ENCODE measurements at places on chromosomes 11 and 22.

DNA sequence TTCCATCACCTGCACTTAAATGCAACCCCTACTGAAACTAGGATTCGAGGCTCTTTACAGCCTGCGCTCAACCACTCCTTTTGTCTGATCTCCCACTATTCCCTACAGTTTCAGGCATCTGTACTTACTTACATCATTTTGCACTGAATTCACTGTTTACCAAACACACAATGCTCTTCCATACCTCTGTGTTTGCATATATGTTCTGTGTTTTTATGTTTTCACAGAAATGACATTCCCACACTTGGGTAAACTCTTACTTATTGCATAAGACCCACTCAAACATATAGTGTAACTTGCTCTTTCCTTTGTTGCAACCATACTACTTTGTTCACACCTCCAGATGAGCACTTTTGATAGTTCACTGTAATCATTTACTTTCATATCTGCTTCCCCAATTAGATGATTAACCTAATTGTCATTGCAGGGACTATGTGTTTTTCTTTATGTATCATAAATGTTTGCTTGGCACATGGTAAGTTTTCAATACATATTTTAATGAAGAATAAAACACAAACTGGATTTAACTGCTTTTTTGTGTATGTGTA is 54.6 kb downstream of the ZBTB44 start:
- DNase-seq, result no peak

GRCh38 chr11:74776546-74776945 is 27.9 kb downstream of the RNF169 start:
- no peak for DNase-seq

- no peak for DNase-seq
Measured at GRCh38 chr22:38073150-38074130, 10.5 kb downstream of the SLC16A8 start.

DNA sequence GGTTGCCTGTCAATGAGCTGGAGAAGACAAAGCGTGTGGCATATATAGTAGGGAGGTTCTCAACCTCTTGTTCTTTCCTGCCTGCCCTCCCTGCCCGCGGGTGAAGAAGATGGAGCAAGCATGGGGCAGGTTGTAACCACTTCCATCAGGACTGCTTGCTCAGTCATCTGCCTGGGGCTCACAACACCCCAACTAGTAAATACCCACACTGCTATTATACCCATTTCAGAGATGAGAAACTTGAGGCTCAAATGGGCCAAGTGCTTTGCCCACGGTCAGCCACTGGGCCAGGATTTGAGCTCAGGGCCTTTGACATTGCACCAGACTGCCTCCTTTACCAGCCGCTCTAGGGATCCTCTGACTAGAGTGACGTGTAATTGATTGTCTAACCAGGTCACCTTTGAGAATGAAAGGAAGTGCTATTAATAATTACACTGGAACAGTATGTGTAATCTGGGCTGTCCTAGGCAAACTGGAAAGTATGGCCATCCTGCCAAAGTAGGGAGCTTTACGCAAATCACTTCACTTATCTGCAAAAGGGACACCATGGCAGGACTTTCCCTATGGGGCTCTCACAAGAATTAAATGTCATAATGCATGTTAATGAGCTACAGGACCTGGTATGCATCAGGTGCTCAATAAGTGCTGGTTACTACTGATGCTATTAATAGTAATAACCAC is 2.8 kb upstream of the CDC42EP1 start:
- no peak for DNase-seq

DNA sequence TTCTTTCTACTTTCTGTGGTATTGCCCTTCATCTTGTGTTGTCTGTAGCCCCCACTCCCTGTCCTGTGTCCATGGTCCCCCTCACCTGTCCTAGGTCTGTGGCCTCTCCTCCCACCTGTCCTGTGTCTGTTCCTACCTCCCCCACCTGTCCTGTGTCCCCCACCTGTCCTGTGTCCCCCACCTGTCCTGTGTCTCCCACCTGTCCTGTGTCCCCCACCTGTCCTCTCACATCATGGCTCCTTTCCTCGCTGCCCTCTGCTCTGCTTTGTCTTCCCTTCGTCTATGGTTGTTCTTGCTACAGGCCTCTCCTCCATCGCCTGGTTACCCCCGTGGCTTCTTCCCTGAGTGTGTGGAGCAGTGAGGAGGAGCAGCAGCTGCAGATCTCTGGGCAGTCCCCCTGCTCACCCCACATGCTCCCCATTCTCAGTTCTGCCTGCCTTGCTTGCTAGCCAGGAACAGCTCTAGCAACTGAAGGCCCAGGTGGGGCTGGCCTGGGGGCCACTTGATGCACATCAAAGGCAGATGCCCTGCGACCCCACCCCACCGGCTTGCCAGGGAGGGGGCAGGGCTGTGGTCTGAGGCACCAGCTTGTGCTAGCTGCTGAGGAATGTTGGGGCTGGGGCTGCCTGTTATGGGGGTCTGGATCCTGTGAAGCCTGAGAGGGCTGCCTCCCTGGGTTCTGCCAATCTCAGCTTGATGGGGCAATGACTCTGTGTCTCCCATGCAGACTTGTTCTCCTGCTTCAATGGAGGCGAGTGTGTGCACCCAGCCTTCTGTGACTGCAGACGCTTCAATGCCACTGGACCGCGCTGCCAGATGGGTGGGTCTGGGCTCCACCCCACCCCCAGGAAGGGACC is 5.6 kb downstream of the OTOG start:
- DNase-seq, result no peak

GRCh38 chr11:29321293-29322132 is 695.3 kb downstream of the KCNA4 start:
- DNase-seq, result no peak

- DNase-seq, result no peak
Measured at GRCh38 chr11:111774955-111775710, 8.9 kb upstream of the PPP2R1B start.

Data from CD8-positive, alpha-beta T cell (primary cell).